ENCODE measurements at places on chromosomes 4 and X.

DNA sequence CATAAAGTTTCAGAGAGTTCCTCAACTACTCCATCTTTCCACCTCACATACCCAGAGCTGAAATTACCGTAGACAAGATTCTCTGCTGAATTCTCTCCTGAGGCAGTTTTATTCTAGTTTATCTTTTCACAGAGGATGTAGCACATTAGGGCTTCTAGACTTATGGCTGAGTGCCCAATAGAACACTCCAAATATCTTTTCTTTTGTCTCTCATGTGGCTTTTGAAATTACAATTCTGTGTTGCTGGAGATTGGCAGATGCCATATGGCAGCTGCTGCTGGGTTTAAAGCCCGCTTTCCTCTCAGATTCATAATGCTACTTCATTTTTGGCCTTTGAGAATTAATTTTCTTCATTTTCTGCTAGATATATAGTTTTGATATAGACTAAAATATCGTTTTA is 107.6 kb upstream of the BANK1 start:
- no peak for DNase-seq

GRCh38 chrX:130079824-130080406 is 30.4 kb downstream of the ELF4 start:
- DNase-seq = peak; percentile 61

DNA sequence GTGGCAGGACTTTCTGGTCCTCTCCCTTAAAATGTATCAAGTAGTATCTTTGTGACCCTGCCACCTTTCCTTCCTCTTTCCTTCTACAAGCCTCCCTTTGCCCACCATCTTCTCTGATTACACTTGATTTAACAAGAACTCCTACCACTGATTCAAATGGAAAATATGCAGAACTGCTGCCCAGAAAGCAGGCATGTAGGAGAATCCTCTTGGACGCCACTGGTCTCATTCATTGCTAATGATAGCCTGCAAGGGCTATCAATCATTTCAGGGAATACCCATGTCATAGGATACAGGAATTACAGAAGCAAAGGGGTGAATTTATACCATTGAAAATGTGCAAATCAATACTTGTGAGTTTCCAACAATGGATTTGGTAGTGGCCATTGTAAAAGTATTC is 294.6 kb upstream of the NRK start:
- DNase-seq = no peak

GRCh38 chr4:26484032-26484515 is 6.2 kb downstream of the CCKAR start:
- DNase-seq = no peak

DNA sequence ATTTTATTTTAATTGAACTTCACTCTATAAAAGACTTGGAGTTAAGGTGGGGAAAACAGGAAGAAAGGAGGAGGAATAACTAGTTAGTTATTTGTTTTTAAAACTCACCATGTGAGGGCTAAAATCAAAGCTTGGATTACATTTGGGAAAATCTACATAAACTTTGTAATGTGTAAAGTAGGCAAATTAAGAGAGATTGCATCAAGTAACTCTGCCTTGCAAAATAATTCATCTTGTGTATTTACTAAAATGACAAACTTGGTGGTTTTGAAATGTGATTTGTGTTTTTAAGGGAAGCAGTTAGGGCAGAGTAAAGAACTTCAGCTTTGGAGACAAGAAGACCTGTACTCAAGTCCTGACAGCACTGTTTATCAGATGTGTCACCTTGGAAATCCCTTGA is 43.3 kb upstream of the RASSF6 start:
- no peak for DNase-seq

- DNase-seq = no peak
Observed at GRCh38 chrX:30618160-30618765, 35.0 kb upstream of the GK start.

GRCh38 chrX:116277351-116278225 is 107.0 kb downstream of the AGTR2 start:
- no peak for DNase-seq

DNA sequence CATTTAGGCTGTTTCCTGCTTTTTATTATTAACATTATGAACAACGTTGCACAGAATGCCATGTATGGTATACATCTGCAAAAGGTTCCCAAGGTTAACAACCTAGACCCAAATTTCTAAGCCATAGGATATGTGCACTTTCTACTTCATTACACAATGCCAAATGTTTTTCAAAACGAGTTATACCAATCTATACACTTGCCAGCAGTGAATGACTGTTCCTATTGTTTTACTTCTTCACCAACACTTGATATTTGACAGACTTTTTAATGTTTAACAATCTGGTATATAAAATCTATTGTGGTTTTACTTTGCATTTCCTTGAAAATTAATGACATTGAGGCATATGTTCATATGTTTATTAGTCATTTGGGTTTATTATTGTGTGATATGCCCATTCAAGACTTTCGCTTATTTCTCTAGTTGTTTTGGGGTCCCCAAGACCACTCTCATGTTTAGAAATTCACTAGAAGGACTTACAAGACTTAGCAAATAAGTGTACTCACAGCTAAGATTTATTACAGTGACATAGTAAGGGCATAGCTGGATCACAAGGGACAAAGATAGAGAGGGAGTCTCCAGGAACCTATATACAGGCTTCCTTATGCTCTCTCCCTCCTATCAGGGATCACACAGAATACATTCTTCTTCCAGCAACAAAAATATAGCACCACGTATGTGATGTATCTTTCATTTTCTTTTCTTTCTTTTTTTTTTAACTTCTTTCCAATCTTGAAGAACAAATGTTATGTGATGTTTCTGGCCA is 62.5 kb downstream of the TBCK start:
- no peak for DNase-seq

GRCh38 chr4:74400395-74400794 is 35.5 kb downstream of the EREG start:
- DNase-seq = no peak

DNA sequence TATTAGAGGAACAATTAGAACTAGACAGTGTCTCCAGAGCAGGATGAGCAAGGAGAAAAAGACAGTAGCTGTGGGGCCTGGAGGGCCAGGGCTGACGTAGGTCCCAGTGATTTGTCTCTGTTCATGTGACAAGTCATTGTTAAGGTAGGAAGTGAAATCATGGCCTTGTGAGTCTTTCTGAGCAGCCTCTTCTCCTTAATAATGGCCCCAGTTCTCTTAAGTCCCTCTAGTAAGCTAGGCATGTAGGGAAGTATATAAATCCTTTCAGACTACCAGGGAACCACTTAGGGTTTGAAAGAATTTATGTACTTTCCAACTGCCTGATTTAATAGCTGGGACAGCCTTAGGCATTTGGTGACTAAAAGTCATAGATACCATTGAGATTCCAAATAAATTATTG is 133.0 kb downstream of the KLHL8 start:
- DNase-seq = no peak

Measured in D341Med (cell line).